ENCODE measurements at places on chromosomes 16 and 17.

GRCh38 chr17:56765449-56765848 lies 68.3 kb downstream of the C17orf67 start:
- no peak for DNase-seq

DNA sequence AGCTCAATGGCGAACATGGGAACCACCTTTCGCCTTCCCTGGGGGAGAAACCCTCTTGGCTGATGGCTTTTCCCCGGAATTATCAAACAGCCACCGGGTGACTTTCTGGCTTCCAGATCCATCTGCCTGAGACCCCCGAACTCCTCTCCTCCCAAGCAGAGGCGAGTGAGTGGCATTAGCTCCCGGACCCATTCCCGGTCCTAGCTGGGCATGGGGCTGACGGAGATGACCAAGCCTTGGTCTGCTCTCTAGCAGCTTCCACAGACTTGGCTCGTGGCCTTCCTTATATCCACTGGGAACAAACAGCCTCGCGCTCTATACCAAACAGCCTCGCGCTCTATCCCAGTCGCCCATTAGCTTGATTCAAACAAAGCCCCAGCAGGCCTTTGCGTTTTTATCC lies 62.4 kb downstream of the CCDC182 start:
- DNase-seq, result no peak

DNA sequence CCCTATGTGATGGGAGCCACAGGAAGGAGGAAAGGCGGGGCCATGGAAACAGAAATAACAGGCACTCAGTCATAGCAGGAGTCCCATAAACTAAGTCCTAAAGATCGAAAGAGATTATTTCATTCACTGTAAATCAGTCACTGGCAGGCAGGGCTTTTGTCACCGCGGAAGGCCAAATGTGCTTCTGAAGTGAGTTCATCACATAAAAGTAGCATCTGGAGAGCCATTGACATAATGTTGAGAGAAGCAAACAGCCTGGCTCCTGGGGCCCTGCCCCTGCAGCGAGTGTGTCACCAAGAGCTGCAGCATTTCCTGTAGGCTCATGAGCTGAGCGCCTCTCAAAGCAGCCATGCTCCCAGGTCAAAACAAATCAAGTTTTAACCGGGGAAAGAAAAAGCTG lies 476.2 kb downstream of the HAPSTR1 start:
- no peak for DNase-seq

DNA sequence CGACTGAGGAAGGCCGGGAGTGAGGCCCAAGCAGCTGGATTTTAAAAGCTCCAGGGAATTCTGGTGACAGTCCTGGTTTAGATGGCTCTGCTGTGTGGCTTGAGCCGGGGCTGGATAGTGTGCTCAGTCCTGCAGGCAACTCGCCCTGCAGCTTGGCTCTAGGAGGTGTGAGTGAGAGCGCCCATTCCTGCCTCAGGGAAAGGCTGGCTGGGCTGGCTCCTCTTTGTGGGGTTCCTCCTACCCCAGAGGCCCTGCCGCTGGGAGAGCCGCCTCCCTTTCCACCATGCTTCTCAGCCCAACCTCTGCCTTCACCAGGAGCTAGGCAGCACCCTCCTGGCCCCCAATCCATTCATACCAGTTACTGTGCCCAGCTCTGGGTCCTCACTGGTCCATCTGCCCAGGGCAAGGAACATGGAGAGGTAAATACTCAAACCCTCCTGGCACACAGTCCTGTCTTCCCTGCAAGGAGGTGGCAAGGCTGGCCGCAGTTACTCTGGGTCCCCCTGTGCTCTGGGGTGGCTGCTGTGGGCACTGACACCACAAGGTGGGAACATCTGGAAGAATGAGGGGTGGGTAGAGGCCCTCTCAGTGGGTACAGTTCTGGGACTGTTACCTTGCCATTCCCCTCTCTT lies 47.1 kb downstream of the VAC14 start:
- DNase-seq, result no peak

DNA sequence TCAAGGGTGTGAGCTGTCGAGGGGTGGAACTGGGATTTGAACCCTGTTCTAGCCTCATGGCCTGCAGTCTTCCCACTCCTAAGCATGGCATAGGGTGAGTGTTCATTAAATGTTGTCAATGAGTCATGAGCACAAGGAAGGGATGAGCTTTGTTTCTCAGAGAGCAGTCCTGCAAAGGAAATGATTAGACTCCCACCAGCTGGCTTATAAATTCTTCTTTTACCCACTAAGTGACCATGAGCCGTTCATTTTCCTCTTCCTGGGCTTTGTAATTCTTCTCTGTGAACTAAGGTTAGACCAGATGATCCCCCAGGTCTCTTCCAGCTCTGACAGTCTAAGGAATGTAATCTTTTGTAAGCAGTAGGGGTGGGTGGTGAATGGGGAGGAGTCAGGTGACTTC lies 47.9 kb upstream of the HNF1B start:
- DNase-seq, result peak; percentile 56

- no peak for DNase-seq
Measured at GRCh38 chr17:66514227-66514806, 211.9 kb downstream of the PRKCA start.
